Kidney (tissue), 22 donors: ENCODE measurements at places on chromosomes 2 and 18. TPM values are rescaled to one million over a fixed set of nuclear protein-coding genes. Genes with fewer than 3 reads are reported as not detected.

The TEX51 gene
- not detected for total RNA-seq

The CXCR4 gene
- total RNA-seq, result 51.9 TPM

The SLC30A3 gene
- total RNA-seq, result 0.31 TPM

The ZNF892 gene
- total RNA-seq, result 6.2 TPM

The NEU4 gene
- total RNA-seq, result 0.76 TPM

The GPC1 gene
- total RNA-seq, result 124 TPM

The IL36G gene
- total RNA-seq, result not detected

The CHRNG gene
- total RNA-seq, result not detected
